Spinal cord (tissue), 10 donors: ENCODE measurements at places on chromosomes 12 and 14. TPM values are rescaled to one million over a fixed set of nuclear protein-coding genes. Genes with fewer than 3 reads are reported as not detected.

GRCh38 chr12:131511391-131511802 is 199.5 kb upstream of the SFSWAP start:
- DNase-seq: no peak

GRCh38 chr12:26058818-26059217 is 66.0 kb downstream of the BHLHE41 start:
- DNase-seq: no peak

GRCh38 chr14:68285421-68286179 is 466.0 kb downstream of the RAD51B start:
- no peak for DNase-seq

GRCh38 chr14:93785423-93785822 is 2.9 kb downstream of the PRIMA1 start:
- no peak for DNase-seq

DNA sequence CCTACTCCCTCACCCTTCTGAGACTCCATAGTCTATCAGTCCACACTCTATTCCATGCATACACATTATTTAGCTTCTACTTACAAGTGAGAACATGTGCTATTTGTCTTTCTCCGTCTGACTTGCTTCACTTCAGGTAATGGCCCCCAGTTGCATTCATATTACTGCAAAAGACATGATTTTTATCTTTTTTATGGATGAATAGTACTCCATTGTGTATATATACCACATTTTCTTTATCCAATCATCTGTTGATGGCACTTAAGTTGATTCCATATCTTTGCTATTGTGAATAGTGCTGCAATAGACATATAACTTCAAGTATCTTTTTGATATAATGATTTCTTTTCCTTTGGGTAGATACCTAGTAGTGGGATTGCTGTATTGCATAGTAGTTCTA is 171.8 kb downstream of the DACT1 start:
- no peak for DNase-seq

DNA sequence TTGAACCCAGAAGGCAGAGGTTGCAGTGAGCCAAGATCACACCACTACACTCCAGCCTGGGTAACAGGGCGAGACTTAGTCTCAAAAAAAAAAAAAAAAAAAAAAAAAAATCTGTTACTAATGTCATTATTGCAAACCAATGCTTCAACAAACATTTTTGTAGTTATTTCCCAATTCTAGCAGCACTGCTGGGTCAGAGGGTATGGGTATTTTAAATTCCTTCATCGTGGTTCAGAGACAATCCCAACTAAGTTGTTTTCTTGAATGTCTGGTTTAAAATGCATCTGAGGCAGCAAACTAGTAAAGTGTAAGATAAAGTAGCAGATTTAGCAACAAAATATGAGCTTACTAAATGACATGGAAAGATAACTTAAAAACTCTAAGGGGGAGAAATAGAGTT is 65.6 kb downstream of the FERMT2 start:
- DNase-seq: no peak

GRCh38 chr12:100554608-100555077 is 18.8 kb upstream of the GAS2L3 start:
- peak; percentile 72 for DNase-seq

DNA sequence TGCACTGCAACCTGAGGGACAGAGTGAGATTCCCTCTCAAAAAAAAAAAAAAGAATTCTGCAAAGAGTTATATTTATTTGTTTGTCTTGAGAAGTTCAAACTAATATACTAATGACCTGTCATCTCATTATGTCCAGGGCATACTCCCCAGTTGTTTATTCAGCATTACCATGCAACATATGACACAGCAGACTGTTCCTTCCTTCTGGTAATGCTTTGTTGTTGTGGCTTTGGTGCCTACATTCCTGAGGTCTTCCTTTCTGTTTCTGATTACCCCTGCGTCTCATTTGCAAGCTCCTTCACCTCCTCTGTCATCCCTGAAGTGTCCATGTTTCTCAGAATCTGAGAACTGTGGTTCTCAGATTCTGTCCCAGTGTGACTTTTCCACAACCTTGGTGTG is 55.3 kb downstream of the DERA start:
- no peak for DNase-seq

DNA sequence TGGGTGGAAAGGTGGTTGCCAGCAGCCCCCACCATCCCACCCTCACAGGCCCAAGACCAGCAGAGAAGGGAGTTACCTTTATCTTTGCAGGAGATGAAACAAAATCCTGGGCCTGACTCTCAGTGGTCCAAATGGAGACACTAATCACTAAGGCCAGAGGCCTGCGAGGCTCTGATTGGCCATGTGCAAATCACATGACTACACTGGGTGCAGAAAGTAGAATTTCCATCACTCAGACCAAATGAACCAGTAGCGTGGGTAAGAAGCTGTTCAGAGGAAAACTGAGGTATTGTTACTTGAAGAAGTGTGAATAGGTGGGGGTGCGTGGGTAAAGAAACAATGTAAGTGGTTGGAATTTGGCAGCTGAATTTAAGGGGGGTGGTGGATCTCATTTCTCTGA is 20.2 kb upstream of the PPP1CC start:
- no peak for DNase-seq

DNA sequence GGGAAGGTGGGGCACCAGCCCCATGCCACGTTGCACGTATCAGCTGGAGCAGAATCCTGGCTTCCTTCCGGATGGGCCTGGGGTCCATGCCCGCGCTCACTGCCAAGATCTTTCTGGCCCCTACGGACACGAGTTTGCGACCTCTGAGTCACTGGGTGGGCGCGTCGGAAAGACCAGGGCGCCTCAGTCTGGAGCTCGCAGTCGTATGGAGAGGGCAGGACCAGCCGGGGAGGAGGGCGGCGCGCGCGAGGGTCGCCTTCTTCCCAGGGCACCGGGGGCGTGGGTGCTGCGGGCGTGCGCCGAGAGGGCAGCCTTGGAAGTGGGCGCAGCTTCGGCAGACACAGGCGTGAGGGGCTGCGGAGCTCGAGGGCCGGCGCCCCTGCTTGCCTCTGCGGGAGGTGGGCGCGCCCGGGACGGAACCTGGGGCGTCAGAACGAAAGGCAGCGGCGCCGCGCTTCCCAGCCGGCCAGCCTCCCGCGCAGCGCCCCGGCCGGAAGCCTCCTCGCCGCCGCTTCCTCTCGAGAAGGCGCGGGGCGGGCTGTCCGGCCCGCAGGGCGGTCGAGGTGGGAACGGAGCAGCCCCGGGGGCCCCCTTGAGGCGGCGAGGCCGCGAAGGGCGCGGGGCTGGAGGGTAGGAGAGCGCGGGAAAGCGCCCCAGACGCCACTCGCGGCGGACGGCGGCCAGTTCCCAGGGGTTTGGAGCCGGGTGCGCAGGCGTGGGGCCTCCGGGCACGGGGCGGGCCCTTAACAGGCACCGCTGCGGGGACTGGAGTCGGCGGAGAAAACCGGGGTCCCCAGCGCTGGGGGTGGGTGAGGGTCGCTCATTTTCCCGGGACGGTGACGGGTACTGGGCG is at the start of gene ARL6IP4:
TSS of gene ARL6IP4 (plus strand) at position 499 of the 853 bp plus-strand sequence. CDS start 459 bp downstream, outside the sequence.
- no peak for DNase-seq

DNA sequence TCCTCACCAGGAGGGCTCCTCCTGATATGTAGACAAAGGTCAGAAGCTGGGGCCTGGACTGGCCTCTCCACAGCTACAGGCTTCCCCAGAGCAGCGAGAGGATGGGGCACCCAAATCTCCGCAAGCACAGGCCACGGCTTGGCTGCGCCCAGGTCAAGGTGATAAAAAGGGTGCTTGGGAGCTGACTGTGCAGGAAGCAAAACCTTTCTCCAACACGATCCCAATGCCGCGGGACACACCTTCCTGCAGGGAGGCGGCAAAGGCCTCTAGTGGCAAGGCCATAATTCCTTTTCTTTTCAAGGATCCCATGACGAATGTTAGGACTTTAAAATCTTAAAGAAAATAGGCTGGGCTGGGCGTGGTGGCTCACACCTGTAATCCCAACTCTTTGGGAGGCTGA is 13.6 kb downstream of the ITPK1 start:
- DNase-seq: no peak

GRCh38 chr12:18651525-18651924 is 86.3 kb downstream of the PLCZ1 start:
- DNase-seq: no peak

GRCh38 chr12:109686523-109686922 is 27.1 kb upstream of the FAM222A start:
- no peak for DNase-seq

GRCh38 chr14:24785698-24786097 is 151.7 kb upstream of the GZMB start:
- no peak for DNase-seq

DNA sequence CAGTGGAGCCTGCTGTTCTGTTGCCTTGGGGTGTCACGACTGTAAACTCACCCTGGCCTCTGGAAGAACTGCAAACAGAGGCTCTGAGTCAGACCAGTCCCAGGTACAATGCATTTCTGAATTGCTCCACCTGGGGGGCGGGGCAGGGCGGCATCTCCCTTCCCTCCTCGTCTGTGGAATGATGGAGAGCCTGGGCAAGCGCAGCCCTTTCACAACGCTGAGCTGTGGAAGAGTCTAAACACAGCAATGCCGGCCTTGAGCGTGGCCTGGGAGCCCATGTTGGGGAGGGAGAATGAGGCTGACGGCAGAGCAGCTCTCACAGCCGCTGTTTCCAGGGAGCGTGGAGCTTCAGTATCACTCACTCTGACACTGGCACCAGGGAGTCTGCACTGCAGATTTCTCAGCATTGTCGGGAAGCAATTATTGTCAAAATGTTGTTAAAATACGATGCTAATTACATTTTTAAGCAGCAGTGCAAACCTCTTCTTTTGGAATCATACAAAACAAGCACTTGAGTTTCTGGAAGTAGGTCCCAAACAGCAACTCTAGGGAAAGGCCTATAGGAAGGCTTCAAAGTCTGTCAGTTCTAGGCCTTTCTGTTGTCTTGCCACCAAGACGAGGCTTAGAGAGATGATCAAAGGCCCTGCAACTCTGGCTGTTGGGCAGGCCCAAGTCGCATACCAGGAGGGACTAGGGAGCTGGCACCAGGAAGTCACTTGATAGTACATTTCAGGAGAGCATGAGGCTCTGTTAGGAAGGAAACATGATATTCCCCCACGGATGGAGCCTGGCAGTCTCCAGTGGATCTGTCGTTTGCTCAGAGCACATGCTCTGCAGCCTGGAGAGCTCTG is 244.0 kb upstream of the FKBP4 start:
- DNase-seq: no peak

DNA sequence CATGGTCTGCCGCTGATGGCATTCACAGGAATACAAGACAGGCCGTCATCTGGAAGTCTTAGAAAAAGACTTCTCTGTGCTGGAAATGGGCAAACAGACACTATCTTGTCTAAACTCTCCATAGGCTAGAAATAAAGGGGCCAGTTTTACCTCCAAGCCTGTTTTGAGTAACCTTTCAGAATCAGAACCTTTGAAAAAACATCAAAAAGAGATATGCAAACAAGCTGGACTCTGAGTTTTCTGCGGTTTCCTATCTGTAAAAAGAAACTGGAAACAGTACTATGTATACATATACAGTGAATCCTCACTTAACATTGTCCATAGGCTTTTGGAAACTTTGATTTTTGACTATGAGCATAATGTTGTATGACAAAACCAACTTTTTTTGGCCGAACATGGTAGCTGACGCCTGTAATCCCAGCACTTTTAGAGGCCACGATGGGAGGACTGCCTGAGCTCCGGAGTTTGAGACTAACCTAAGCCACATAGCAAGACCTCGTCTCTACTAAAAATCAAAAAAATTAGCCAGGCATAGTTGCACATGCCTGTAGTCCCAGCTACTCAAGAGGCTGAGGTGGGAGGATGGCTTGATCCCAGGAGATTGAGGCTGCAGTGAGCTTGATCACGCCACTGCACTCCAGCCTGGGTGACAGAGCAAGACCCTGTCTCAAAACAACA is 92.9 kb upstream of the MAX start:
- DNase-seq: no peak

- DNase-seq: no peak
Observed at GRCh38 chr12:78697817-78698415, 166.7 kb upstream of the SYT1 start.

DNA sequence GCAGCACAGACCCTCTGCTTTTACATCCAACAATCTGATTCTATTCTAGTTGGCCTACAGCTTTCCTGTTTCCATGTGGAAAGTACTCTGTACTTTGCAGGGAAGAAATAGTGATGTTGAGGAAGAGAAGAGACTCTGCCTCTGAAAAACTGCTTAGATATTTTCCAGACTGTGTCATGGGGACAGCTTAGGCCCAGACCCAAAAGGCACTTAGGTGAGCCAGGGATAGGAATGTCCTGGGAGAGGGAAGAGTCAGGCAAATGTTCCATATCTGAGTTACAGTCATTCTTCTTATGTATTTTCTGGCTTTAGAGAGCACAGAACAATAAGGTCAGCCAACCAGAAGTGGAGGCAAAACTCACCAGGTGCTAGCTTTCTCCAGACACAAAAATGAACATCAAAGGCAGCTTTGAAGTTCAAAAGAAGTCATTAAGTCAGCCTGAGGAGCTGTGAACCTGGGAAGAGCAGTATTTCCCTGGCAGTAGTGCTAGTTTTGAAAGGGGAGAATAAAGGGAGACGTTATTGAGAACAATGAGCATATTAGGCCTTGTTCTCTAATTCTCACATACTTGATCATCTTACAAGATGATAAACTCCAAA is 199.7 kb upstream of the LMNTD1 start:
- DNase-seq: no peak

The MYH6 gene
- polyA plus RNA-seq: not detected

The SLIRP gene
- polyA plus RNA-seq: 120 TPM

The SCFD1 gene
- 78.3 TPM for polyA plus RNA-seq

The KCNC2 gene
- polyA plus RNA-seq: 16.0 TPM

The STXBP6 gene
- polyA plus RNA-seq: 30.9 TPM

The SPSB2 gene
- polyA plus RNA-seq: 10.0 TPM

The PDZRN4 gene
- 5.4 TPM for polyA plus RNA-seq

The PHLDA1 gene
- polyA plus RNA-seq: 48.4 TPM

The IFI27 gene
- polyA plus RNA-seq: 48.3 TPM
